ENCODE measurements at places on chromosomes 1 and 21.
A peak's percentile ranks its signal among the peaks of the same experiment; 100 is the strongest.

DNA sequence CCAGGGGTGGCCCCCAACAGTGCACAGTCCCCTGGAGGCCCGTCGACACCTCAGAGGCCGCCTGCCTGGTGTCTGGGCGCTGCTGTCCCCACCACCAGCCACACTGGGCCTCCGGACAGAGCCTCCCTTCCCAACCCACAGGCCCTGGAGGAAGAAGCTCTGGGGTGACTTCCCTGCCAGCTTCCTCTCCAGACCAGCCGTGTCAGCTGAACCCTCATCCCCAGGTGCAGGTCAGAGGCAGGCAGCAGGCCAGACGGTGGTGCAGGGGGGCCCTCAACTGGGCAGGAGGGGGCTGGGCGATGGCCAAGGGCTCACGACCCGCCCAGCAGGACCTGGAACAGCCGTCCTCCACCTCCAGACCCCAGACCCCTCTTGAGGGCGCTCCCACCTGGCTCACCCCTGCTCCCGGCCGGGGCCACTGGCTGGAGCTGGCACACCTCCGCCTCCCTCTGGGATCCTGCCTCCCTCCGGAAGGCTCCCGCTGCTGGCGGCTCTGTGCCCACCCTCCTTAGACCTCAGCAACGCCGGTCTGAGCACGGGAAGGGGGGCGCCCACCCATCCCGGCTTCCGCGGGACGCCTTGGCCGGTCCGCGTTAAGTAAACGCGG is 520 bp downstream of the TNFRSF18 start:
- DNase-seq = no peak

GRCh38 chr1:159653201-159653600 is 61.2 kb downstream of the CRP start:
- DNase-seq = no peak

DNA sequence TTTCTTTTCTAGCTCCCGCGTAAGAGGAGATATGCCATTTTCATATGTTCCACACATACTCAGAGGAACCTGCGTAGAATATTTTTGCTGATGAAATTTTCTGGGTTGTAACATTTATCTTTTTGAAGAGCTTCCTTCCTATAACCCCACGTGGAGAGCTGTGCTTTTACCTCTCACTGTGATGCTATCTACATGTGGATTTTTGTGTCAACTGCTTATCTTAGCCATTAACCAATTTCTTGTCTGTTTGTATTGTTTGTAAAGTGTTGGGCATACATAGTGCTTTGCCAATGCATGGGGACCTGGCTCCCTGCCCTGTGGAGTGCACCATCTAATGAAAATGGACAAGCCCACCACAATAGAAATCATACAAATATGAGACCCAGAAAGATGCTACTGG is 266.1 kb downstream of the TNR start:
- no peak for DNase-seq

- DNase-seq = no peak
Measured at GRCh38 chr1:43339584-43340232, 2.1 kb downstream of the MPL start.

GRCh38 chr21:29237110-29238052 is 61.3 kb upstream of the BACH1 start:
- no peak for DNase-seq

DNA sequence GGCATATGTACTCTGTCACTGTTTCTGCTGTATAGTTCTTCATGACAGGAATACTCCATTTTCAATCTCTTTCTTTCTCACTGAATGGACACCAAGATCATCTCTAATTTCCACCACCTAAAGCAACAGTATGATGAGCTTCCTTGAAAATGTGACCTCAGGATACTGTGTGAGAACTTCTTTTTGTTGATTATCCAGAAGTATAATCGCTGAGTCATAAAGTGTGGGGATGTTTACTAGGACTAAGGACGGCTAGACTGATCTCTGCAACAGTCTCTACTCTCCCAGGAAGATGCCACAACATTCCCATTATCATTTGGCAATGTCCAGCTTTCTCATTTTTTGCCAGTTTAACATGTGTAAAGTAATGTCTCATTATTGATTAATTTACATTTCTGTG is 70.3 kb downstream of the TNFSF18 start:
- DNase-seq = no peak

- peak; percentile 81 for DNase-seq
Measured at GRCh38 chr1:39954870-39955546, at the start of gene MFSD2A. Gene MFSD2A, plus strand, starts transcription at chr1:39955145. Its CDS starts 148 bp downstream, at chr1:39955293.

DNA sequence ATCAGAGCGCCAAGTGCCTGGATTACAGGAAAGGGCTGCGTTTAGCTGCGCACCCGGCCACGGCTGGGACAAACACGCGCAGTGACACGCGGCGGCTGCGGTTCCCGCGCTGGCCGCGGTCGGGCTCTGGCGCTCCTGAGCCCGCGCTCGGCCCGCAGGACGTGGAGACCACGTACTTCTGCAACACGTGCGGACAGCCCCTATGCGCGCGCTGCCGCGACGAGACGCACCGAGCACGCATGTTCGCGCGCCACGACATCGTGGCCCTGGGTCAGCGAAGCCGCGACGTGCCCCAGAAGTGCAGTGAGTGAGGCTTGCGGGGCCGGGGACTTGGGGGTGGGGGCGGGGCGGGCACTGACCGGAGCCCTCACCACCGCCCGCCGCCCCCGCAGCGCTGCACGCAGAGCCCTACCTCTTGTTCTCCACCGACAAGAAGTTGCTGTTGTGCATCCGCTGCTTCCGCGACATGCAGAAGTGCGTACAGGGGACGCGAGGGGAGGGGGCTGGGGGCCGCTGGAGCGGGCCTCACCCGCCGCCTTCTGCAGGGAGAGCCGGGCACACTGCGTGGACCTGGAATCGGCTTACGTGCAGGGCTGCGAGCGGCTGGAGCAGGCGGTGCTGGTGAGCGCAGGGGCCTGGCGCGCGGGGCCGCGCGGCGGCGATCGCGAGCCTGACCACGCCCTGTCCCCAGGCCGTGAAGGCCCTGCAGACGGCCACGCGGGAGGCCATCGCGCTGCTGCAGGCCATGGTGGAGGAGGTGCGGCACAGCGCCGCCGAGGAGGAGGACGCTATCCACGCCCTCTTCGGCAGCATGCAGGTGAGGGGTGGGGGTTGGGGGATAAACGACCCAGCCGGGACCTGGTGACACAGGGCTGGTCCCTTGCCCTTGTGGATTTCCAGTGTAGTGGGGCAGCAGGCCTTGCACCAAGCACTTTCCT is 3.1 kb downstream of the RNF207 start:
- DNase-seq = peak; percentile 48

DNA sequence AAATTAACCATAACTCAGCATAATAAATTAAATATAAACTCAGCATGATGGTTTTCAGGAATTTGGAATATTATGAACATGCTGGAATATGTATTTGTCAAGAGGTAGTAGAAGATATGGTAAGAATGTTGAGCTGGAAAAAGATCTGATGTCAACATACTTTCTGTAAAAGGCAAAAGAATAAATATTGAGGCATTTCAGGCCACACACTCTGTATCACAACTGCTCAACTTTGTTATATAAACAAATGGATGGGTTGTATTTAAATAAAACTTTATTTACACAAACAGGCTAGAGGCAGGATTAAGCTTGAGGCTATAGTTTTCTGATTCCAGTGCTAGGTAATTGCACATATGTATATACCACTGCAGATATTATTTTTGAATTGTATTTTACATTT is 1409.4 kb downstream of the MRPL39 start:
- no peak for DNase-seq

DNA sequence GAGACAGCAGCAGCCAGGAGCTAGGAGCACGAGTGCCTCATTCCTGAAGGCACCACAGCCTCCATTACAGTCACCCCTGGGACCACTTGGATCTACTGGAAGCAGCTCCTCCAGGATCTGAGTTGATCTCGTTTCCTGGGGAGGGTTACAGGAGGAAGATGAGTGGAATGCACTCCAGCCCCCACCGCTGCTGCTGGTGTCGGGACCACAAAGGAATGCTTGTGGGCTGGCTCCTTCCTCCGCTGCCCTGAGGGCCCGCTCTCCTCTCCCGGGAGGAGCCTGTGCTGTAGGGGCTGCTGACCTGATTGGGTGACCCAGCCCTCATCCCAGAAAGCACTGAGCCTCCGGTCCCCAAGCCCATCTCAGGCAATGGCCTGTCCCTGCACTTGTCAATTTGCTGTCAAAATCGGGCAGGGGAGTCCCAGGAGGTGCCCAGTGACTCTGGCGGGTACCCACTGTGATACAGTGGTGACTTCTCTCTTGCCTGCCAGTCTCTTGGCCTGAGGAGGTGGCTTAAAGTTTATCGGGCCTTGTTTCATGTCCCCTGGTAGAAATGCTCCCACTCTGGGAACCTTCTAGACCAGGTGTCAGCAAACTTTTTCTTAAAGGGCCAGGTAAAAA is 23.1 kb downstream of the IL10RB start:
- no peak for DNase-seq

- DNase-seq = no peak
Measured at GRCh38 chr21:21664871-21665270, 666.7 kb downstream of the NCAM2 start.

DNA sequence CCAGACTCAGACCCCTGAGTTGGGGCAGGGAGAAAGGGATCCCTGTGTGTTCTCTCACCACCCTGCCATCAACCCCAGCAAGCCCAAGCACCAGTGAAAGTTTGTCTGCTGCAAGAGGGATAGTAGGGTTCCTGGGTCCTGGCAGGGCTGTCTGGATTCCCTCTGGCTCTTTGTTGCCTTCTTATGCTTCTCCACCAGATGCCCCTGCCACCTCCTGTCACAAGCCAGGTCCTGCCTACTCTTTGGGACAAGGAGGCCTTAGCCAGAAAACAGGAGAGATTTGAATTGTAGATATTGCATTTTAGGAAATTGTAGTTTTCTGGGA is 21.7 kb downstream of the UBE2T start:
- no peak for DNase-seq

GRCh38 chr1:159854693-159855192 is 7.7 kb downstream of the VSIG8 start:
- DNase-seq = peak; percentile 94

- DNase-seq = no peak
Measured at GRCh38 chr1:245317217-245317616, 162.4 kb downstream of the KIF26B start.

DNA sequence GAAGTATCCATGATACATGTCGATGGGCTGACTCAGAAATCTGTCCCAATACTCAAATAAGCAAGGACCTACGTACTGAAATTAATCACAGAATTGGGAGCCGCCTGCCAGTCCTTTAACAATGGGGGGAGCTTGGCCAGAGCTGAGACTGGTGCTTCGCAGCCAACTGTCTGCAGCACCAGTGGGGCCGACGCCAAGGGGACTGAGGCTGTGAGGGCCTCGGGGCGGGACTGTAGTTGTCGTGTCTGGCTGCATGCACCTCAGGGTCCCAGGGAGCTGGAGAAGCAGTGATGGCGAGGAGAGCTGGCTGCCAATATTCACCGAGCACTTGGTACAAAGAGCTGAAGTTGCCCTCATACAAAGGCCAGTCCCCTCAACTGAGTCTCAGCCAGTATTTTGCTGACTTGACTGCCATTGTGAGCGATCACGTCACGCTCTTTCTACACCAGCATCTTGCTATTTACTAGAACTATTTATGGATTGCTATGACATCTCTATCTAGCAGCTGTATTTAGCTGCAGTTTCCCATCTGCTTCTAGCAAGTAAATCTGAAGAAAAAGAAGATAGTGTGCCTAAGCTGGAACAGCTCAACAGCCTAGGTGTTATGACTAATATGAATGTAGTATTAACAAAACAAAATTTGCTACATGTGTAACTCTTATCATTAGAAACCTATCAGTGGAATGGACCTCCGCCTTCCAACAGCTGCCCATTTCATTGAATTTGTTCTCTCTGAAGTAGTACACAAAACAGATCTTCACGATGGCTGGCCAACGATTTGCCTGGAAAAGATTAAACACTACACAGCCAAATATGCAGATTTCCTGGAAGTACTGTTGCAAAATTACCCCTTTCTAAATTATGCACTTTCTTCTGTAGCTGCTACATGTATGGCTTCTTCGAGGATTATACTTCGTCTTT is 29.1 kb downstream of the EVI5 start:
- DNase-seq = peak; percentile 56

DNA sequence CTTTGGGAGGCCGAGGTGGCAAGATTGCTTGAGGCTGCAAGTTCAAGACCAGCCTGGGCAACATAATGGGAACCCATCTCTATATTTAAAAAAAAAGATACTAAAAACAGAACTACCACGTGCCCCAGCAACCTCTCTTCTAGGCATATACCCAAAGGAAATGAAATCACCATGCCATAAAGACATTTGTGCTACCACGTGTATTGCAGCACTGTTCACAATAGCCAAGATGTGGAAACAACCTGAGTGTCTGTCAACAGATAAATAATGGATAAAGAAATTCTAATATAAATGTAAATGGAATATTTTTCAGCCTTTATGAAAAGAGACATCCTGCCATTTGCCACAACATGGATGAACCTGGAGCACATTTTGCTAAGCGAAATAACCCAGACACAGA is 128.6 kb downstream of the PCNX2 start:
- DNase-seq = no peak

Measured in ovary (tissue), 10 donors.